GM10248 (cell line): ENCODE measurements at places on chromosomes 1 and 21.

- no peak for DNase-seq
Measured at GRCh38 chr1:178023181-178023618, 53.3 kb upstream of the SEC16B start.

DNA sequence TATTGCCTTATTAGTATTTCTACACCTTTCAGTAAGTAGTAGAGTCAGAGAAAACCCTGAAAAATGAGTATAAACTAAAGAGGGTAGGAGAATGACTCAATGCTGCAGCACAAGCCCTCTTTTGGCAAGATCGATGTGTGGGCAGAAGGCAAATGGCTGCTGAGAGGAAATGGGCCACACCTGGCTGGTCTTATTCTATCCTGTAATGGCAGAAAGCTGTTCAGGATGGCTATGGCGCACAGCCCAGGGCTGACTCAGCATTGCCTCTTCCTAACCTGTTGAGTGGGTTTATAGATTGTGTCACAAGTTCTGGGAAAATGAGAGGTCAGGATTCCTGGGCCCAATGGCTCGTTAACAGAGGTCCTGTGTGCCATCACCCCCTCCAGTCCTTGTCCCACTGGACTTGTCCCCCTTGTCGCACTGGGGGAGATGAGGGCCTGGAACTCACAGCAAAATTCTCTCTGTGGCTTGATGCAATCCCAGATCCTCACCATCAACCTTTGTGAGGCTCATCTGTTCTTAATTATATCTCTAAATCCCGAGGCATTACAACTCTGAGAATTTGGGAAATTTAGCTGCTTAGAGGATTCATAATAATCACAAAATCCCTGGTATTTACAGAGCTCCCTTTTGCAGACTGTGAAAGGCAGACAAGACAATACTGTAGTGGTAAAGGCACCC is 13.2 kb downstream of the HMGB4 start:
- DNase-seq: no peak

DNA sequence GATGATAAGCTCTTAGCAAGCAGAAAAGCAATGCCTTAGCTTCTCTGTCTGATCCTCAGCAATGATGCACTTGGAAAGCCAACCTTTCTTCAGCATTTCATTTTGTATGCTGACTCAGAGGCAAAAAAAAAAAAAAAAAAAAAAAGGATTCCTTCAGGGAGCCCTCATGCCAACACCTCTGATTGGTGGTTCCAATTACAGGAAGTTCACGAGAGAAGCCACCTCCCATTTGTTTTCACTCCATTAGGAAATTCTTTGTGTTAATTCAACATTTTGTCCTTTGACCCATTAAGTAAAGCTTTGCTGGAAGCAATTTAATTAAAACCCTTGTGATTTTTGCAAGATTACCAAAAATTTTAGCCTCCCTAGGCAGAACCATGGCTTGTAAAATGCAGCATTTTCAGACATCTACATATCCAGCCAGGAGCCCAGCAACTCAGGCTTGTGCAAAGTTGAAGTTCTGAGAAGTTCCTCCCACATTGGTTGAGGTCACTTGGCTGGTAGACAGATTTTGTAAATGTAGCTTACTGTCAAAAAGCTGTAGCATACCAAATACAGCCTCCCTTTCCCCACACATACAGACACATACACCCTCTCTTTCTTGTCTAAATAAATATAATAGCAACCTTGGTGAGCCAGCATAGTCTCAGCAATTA is 27.1 kb upstream of the VTCN1 start:
- DNase-seq: no peak

GRCh38 chr1:56399795-56400194 is 179.6 kb downstream of the PLPP3 start:
- DNase-seq: no peak

DNA sequence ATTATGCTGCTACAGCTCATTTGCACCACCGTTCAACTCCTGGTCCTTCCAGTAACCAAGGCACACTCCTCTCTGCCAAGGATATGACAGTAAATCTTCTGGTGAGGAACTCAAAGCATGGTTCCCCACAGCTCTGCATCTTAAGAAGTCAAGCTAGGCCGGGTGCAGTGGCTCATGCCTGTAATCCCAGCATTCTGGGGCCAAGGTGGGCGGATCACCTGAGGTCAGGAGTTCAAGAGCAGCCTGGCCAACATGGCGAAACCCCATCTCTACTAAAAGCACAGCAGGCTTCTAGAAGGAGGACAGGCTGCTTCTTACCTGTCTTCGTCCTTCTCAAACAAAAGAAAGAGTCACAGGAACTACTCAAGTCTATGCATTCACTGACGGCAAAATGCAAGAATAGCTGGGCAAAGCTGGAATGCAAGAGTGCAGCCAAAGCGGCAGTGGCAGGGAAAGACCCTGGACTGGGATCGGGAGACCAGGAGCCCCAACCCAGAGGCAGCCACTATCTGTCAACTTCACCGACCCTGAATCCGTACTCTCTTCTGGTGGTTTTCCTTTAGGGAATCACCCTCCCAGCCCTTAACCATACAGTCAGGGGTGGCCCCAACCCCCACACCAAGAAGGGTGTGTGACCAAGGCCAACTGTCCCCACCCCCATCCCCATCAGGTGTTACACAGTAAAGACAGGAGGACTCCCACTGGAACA is 75.5 kb downstream of the NPHP4 start:
- DNase-seq: no peak

DNA sequence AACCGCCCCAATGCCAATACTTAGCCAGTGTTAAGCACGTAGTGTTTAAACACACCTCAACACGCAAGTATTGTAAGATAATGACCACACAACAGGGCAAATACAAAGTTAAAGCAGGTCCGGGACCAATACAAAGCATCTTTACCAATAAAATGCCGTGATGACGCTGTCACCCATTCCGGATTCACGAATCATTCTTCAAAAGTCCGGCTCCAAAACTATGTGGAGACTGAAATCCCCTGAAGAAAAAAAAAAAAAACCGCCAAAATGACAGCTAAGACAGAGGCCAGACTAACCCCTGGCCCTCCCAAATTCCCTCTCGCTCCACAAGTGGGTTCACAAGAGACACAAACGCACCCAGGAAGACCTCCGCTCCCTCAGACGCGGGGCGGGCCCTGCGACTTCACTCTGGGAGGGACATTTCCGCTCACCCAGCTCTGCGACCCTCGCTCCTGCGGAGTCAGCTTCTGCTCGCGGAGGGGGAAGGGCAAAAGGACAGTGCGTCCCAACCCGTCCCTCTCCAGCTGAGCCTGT is 625 bp upstream of the DARS2 start:
- DNase-seq: no peak

- no peak for DNase-seq
Measured at GRCh38 chr1:205251576-205251975, 23.8 kb downstream of the TMCC2 start.

- DNase-seq: no peak
Measured at GRCh38 chr1:209106237-209106741, 477.2 kb upstream of the CAMK1G start.

DNA sequence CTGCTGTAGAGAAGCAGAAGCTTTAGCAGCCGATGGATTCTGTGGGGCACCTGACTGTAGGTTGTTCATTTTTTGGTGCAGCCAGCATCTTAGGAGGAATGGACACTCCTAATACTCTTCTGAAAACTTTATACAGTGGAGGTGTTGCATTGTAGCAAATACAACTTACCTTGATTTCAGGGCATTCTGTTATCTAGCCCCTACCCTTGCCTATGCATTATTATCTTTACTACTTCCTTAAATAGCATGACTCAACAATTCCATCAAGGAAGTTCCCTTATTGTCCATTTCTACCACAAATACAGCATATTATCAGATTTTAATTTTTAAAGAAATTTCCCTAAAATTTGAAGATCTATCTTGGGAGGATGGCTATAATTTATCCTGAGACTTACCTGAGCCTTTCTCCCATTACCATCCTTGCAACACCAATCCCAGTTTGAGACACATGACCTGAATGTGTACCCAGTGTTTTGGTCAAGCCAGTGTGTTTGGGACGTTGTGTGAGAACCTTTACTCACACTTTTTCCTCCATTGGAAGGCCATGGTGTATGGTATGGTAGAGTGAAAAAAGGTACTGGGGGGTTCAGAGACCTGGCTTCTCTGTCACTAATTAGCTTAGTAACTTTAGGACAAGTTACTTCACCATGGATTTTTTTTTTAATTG is 9.2 kb downstream of the POU2F1 start:
- DNase-seq: no peak

DNA sequence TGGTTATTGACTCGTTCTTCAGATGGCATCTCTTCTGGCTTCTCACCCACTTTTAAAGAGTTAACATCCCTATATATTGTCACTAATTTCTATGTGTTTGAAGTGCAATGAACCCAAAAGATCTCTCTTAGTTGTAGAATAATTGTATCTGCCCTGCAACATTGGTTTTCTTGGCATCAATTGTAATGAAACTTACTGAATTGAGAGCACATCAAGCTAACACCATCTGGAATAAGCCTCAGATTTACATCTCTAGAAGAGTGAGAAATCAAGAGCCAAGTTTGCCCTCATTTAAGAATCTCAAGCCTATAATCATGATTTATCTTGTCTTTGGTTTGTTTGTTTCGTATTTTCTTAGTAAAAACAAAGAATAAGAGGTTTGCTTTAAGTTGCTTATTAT is 372.6 kb upstream of the LRRC7 start:
- no peak for DNase-seq

GRCh38 chr1:231103961-231104360 is 57.9 kb upstream of the TRIM67 start:
- no peak for DNase-seq

DNA sequence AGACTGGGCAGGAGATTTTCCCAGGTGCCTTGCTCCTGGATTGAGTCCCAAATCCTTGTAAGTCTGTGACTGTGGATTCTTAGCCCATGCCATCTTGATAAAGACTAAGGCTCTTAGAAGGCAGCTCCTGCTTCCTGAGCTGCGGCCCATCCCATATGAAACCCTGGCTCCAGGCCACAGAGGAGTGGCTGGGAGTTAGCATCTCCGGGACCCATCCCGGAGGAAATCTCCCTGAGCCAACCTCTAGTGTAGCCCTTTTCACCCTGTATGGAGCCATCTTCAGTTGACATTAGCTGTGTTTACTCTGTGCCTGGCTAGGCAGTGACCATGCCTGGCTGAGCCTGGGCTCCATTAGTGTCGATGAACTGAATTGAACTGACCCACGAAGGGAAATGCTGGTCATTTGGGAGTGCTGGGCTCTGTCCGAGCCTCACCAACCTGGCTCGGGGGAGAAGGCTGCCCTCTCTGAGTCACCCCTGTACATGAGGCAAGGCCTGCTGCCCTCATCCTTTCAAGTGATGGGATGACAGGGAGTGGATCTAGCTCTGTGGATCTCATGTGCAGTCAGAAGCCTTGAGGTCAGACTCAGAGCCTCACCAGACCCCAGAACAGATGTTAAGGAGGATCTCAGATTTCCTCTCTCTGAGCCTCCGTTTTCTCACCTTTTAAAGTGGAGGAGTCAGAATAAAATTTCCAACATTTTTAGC is 37.5 kb downstream of the LGR6 start:
- no peak for DNase-seq

DNA sequence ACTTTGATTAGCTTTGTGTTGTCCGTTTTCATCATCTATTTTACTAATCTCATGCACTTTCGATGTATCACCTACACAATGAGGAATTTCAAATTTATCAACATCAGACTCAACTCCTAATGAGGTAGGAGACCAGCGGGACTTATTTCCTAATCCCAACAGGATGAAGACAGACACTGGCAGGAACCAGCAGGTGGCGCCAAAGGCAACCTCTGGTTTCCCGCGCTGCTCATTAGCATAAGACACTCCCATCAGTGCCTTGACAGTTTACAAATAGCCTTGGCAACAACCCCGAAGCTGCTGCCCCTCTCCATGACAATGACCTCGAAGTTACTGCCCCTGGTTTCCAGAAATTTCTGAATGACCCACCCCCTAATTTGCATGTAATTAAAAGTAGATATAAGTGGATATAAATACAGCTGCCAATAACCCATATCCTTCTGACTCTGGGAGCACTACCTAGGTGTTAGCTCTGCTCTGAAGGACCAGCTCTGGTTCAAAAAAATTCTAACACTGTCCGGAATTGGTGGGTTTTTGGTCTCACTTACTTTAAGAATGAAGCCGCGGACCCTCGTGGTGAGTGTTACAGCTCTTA is 974.8 kb downstream of the ADGRL2 start:
- no peak for DNase-seq

DNA sequence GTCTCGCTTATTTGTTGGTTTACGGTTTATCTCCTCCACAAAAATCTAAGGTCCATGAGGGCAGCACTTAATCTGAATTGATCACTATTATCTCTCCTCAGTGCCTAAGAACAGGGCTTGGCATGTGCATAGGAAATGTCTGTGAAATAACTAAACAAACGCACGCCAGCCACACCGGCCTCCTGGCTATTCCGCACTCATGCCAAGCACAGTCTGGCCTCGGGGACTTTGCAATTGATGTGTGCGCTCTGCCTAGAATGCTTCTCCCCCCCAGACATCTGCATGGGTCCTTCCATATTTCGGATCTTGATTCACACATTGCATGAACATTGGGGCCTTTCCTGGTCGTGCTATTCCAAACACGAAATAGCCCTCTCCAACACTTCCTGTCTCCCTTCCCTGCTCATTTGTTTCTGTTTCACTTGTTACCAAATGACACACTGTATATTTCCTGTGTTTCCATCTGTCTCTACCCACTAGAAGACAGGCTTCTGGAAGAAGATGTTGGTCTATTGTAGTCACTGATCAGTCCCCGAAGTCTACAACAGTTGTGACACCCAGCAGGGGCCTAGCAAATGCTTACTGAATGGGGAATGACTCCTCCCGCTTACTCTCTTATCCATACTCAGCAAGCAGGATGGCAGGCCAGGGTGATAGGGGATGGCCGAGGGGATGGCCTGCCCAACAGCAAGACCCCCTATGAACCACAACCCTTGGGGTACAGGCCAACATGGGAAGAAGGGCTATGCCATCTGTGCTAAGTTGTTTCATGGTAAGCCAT is 93.9 kb downstream of the GLIS1 start:
- no peak for DNase-seq
